Stimulated activated CD4-positive, alpha-beta T cell treated with anti-CD3 and anti-CD28 coated beads, Interleukin-12 subunit alpha, Interleukin-12 subunit beta, amount 100 ng/mL, for 24 hours (primary cell): ENCODE measurements at places on chromosomes 3 and 15.
A peak's percentile ranks its signal among the peaks of the same experiment; 100 is the strongest.

- DNase-seq: no peak
Measured at GRCh38 chr3:58190882-58191281, 19.9 kb downstream of the DNASE1L3 start.

GRCh38 chr3:48664929-48665328, 2.2 kb upstream of the CELSR3 start:
- DNase-seq: no peak

DNA sequence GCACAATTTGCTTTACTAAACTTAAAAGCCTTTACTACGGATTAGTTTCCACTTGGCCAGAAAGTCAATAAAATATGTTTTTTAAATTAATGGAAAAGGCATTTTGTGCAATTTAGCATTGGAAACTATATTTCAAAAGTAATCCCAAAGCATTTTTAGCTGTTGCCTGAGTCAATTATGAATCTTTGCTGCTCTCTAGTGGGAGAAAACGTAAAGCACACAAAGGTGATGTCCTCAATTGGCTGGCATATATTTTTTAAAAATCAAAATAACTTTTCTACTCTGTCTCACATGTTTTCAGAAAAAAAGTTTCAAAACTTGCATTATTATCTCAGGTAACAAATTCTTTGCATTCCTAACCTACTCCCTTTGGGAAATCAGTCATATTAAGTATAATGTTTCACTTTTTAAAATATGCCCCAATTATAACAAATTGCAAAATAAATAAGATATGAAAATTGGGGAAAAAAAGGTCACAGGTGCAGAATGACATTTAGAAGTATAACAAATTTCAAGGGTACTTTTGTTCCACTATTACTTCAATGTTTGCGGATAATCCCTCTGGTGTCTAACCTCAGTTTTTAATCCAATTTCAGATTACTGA, 47.2 kb upstream of the TEX55 start:
- no peak for DNase-seq

DNA sequence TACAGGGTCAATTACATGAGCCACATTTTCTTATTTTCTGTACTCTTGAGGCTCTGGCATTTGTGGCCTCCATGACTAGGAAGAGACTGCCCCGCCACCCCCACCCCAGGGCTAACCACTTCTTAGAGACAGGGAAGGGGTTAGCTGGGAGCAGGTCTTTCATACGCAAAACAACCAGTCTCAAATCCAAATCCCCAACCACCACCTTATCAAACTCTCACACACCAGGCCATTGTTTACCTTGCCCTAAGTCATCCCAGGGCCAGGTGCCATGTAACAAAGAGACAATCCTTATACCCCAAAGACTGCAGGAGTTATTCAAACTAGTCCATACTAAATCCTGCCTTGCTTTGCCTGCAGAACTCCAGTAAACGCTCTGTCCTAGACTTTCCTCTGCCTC, 77.8 kb downstream of the B3GNT5 start:
- no peak for DNase-seq

- no peak for DNase-seq
Measured at GRCh38 chr3:97359977-97360376, 404.6 kb upstream of the ARL6 start.

GRCh38 chr3:14139771-14140170, 14.9 kb downstream of the TMEM43 start:
- DNase-seq: no peak

GRCh38 chr15:28967990-28968389, 82.2 kb downstream of the APBA2 start:
- no peak for DNase-seq

- no peak for DNase-seq
Measured at GRCh38 chr15:68471541-68471940, 39.6 kb upstream of the ITGA11 start.

DNA sequence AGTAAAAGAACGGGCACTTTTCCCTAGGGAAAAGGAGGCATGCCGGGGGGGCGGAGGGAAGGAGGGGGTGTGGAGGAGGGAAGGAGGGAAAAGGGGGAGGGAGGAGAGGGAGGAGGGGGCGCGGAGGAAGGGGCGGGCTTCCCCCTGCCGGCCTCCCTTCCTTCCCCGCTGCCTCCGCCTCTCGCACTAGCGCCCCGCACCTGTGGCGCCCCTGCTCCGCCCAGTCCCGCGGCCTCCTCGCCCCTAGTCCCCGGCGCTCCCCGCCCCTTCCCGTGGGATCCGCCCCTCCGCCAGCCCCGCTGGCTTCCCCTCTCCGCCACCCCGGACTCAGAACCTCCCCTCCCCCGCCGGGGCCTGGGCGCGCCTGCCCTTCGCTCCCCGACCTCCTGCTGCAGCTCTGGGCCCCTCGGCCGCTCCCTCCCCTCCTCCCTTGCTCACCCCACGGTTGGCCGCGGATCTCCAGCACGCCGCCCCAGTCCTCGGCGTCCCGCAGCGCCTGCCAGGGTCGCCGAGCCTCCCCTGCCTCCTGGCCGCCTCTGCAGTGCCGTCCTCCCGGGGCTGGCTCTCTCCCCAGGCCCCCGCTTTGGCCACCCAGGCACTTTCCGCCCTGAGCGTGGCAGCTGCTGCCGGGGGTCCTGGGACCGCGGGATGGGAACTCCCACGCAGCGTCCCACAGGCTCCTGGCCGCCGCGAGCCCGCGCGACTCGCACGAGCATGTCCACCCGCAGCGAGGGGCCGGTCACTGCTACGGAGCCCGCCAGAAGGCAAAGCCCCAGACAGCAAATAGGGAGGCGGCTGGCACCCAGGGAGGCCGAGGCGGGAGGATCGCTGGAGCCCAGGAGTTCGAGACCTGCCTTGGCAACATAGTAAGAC, 147.4 kb downstream of the TJP1 start:
- peak; percentile 1 for DNase-seq

DNA sequence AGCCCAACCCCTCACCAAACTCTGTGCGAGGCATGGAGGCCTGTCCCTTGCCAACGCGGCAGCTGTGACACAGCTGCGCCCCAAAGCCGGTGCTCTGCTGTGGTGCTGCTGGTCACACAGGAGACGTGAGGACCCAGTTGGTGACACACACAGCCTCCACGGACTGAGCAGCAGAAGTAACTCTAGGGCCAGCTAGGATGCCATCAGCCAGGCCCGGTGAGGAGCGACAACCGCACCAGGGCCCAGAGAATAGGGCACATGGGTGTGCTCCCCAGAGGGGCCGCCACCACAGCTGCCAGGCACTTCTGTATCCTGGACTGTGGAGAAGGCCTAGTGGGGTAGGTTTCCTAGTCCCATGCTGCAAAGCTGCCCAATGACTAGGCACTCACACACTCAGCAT, 10.7 kb downstream of the ZXDC start:
- DNase-seq: no peak

- peak; percentile 7 for DNase-seq
Measured at GRCh38 chr15:39685999-39686613, 96.5 kb downstream of the FSIP1 start.

- no peak for DNase-seq
Measured at GRCh38 chr3:119636249-119636648, 24.1 kb downstream of the POPDC2 start.

GRCh38 chr3:66404903-66405700, 95.7 kb downstream of the LRIG1 start:
- no peak for DNase-seq

DNA sequence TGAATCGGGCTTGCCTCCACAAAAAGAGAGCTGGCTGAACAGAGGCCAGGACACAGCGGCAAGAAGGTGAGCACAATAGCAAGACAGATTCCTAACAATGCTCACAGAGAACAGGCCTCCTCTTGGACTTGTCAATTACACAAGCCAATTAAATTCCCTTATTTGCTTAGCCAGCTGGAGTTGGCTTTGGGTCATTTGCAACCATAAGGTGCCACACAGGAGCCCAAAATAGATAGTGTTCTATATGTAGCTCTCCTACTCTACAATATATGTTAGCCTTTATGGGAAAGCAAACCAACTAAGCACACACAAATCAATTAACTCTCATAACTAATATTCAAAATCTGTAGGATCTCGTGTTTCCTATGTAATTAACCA, 335.6 kb downstream of the FOXP1 start:
- DNase-seq: no peak

DNA sequence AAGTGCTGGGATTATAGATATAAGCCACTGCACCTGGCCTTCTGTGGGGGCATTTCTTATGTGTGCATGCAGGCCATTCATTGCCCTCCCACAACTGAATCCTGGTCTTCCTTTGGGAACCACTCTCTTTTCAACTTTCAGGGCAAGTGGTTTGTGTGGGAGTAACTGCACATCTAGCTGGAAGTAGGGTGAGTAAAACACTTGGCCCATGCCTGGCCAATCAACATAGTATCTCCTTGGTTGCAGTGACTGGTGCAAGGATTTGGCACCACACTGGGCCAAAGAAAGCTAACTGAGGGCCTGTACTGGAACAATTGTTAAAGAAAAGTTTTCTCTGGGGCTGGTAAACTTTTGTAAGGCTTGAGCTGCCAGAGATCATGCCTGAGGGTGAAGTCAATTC, 189.2 kb upstream of the FEZF2 start:
- DNase-seq: no peak

- DNase-seq: no peak
Measured at GRCh38 chr3:136675150-136675858, 76.9 kb downstream of the STAG1 start.

- DNase-seq: no peak
Measured at GRCh38 chr3:147513785-147514184, 104.6 kb downstream of the ZIC1 start.

DNA sequence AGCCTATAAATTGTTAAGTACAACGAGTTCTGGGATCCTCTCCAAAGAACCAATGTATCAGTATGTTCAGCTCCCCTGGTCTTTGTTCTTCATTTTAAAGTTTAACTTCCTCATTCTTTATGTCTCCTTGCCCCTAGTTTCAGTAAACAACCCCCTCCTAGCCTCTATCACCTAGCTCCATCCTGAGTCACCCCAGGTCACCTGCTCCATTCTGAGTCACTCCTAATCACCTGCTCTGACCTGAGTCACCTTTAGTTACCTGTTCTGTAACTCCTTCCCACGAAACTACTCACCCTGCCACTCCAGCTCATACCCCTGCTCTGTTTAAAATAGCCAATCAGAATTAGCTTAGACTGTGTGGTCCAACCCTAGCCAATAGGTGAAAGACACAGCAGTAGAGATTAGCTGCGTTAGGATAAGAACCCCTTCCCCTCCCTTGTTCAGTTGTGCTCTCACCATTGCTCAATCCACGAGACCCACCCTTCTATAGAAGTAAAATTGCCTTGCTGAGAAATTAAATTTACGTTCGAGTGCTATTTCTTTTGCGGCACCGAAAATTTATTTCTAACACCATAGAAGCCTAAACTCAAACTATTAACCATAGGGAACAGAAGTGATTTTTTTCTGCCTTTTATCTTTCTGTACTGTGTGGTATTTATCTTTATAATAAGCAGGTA, 245.0 kb upstream of the ADAMTS9 start:
- no peak for DNase-seq

DNA sequence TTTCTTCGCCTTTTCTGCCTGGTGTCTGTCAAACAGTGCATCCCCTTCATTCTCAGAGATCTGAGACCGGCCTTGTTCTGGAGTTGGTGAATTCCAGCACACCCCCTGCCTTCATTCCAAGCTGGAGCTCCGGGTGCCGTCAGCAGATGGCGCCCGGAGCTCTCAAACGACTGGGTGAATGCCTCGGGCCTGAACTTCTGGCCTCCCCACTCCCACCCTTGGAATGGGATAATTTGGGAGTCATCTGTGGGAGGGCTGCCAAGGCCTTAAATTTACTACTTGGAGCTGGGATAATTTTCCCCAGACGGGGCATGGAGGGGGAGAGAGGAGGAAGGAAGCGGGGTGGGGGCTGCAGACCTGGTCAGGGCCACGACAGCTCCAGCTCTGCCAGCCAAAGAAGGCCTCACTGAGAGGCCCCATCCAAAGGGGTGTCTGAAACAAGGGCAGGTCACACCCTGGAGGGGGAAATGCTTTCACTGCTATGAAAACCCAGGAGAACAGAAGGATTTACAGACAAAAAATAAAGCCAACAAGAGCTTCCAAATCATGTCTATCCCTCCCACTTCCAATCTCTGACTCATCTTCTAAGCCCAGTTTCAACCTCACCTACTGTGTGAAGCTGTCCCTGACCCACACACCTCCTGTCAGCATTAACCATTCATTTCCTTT, 187.9 kb downstream of the OPA1 start:
- DNase-seq: no peak

DNA sequence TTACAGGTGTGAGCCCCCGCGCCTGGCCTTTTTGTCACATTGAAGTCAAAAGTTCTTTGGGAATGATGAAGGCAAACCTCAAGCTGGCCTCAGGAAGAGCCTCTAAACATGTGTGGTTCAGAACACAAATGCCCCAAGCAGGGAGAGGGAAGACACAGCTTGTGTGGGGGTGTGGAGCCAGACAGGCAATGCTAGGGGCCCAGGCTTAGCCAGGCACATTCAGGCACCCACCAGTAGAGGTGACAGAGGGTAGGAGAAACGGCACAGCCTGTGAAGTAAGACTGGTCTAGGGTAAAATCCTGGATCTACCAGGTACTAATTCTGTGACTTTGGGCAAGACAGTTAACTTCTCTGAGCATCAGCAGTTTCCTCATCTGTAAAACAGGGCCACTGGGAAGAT, 3.5 kb downstream of the HDC start:
- no peak for DNase-seq

DNA sequence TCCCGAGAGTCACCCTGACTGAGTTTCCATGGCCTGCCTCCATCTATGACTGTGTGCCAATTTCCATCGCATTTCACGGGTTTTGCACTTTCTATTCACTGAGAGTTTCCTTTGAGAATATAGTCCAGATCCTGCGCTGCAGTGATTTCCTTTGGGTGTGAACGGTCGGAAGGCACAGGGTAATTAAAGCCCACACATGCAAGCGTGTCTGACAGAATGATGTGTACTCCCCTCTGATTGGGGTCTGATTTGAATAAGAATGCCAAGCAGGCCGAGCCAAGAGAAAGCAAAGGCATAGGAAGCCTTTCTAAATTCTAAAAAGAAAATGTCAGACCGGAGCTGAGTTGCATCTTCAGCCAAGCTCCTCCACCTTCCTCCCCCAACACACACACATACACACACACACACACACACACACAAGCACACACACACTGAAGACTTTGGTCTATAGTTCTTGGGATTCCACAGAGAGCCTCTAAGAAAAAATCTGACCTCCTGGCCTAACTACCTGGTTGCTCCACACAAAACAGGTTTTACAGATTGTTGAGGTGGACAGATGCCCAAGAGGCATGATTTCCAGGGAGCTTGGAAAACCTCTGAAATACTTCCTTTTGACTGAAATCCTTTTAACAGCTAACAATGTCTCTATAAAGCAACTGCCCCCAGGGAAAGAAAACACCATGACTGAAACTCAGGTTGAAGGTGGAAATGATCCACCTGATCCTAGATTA, 59.7 kb upstream of the LRRN1 start:
- DNase-seq: no peak

DNA sequence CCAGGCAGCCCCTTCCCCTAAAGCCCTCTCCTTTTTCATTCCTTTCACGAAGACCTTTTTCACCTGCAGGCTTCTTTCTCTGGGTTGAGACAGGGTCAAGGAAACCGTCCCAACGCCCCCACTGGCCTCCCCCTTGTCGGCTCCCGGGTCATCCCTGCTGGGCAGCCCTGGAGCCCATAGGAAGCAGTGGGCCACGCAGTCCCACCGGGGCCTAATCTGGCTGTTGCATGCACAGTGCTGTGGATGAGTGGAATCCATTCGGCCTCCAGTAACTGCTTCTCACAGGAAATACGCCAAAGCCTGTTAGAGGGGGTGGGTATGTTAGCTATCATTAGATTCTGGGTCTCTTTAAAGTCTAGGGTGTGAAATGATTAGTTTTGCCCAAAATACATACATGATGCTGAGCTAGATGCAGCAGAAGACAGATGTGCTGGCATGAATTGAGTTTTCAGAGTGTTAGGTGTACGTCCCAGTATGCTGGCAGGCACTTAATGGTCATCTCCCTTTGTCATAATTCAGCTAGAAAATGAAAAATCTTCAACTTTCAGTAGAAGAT, 16.6 kb downstream of the LYSMD4 start:
- no peak for DNase-seq
